ENCODE measurements at places on chromosomes 6 and 20. TPM values are rescaled to one million over a fixed set of nuclear protein-coding genes. Genes with fewer than 3 reads are reported as not detected.

COL21A1 gene
- total RNA-seq = 5.3 TPM

PROKR2 gene
- not detected for total RNA-seq

ESR1 gene
- 0.98 TPM for total RNA-seq

SEMG1 gene
- not detected for total RNA-seq

HRH3 gene
- total RNA-seq = not detected

FRS3 gene
- total RNA-seq = 1.8 TPM

RGS17 gene
- total RNA-seq = 26.1 TPM

MAP7 gene
- 0.37 TPM for total RNA-seq

POU5F1 gene
- 0.59 TPM for total RNA-seq

FOXS1 gene
- not detected for total RNA-seq

TFAP2A gene
- not detected for total RNA-seq

KHDRBS2 gene
- not detected for total RNA-seq

CDH22 gene
- not detected for total RNA-seq

BCAS1 gene
- 0.37 TPM for total RNA-seq

MUC21 gene
- total RNA-seq = not detected

OR2J3 gene
- total RNA-seq = not detected

C6orf58 gene
- not detected for total RNA-seq

ZSCAN16 gene
- 2.2 TPM for total RNA-seq

IP6K3 gene
- not detected for total RNA-seq

MYCT1 gene
- not detected for total RNA-seq

EPHA7 gene
- 0.39 TPM for total RNA-seq

HLA-DMB gene
- not detected for total RNA-seq

E2F1 gene
- 5.5 TPM for total RNA-seq

GGTLC1 gene
- not detected for total RNA-seq

CFB gene
- total RNA-seq = 10.7 TPM

BANF2 gene
- not detected for total RNA-seq

IYD gene
- total RNA-seq = under 0.01 TPM

SMLR1 gene
- not detected for total RNA-seq

BPIFB4 gene
- not detected for total RNA-seq

TSBP1 gene
- total RNA-seq = not detected

LY6G6C gene
- not detected for total RNA-seq

SLC4A11 gene
- total RNA-seq = 0.37 TPM

FOXC1 gene
- 2.6 TPM for total RNA-seq

ATP6V1G2 gene
- total RNA-seq = 1.8 TPM

PACRG gene
- 0.37 TPM for total RNA-seq
